ENCODE measurements at places on chromosomes 11 and 22.

DNA sequence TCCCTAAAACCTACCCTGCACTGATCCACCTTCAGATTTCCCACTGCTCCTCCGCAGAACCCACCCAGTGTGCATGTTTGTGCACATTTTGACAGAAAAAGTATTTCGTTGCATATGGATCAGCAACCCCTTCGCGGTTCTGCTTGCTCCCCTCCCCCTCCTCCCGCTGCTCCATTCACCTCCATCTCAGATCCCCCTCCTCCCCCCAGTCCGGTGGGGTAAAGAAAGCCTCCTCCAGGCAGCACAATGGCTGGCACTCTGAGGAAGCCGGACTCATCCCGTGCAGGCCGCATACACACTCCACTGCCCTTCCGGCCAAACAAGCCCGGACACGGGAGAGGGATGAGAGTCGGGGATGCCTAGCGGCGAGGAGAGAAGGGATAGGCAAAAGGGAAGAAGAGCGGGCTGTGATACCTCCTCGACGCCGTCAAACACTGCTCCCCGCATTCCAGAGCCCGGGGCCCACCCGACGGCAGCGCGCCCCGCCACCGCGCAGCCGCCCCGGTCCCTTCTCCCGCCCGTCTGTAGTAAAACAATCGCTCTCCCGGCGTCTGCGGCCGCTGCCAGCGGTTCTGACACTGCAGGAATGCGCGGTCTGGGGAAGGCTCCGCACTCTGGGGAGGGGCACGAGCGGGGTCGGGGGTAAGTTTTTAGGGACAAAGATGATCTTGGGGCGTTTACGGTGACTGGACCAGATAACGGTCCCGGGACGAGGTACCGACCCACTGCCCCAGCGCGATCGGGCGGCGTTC is 915 bp downstream of the FEZ1 start:
- peak; percentile 74 for DNase-seq

DNA sequence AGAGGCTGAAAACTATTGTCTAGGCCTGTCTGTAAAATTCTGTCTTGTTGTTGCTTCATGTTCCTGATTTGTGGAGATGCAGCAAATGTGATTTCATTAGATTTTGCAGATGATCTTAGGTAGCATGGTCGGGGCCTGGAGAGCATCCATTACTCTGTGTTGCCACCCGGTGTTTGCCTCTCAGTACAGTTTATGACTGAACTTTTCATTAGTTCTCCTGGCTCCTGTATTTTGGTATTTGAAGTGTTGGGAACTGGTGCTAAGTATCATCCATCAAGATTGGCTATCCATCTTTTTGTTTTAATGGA is 7.7 kb downstream of the YWHAH start:
- no peak for DNase-seq

DNA sequence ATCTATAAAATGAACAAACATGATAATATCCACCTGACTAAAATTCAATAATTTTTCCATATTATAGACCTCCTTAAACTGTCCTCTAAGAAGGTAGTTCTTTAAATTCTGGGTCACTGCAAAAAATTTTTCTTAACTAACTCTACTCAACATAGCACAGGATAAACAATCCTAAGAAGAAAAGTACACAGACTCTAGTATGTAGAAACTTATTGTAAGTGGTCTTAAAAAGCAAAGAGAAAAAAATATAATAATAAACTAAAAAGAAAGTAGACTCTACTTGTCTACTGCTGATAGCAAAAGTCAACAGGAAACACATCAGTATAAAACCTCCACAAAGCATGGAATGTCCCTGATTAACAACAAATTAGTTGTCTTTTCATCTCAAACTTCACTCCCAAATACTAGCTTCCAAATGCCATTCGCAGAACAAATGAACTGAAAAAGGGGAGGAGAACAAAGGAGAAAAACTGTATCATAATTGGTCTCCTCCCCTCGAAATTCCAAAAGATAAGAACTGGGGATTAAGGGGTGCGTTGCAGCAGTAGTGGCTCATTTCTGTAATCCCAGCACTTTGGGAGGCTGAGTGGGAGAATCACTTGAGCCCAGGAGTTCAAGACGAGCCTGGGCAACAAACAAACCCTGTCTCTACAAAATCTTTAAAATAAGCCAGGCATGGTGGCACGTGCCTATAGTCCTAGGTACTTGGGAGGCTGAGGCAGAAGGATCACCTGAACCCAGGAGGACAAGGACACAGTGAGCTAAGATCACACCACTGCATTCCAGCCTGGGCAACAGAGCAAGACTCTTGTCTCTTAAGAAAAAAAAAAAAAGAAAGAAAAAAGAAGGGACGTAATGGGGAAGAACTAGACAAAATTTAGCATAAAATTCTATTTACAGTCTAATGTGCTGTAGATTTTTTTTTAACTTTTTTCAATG is 6.5 kb downstream of the FCHSD2 start:
- no peak for DNase-seq

- no peak for DNase-seq
These were observed 10.4 kb upstream of the MRPL17 start for GRCh38 chr11:6693342-6694228.

DNA sequence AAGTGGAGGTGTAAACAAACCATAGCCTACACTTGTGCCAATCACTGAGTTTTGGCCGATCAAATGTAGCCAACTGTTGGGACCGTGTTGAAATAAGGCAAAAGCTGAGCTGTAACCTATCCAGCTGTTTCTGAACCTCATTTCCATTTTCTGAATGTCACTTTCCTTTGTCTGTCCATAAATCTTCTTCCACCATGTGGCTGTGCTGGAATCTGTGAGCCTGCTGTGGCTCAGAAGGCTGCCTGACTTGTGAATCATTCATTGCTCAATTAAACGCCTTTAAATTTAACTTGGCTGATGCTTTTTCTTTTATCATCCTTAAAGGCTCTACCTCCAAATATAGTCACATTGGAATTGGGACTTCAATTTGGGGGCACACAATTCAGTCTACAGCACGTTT is 203.1 kb upstream of the MPPED2 start:
- no peak for DNase-seq
